ENCODE measurements at places on chromosomes 6 and 20.

DNA sequence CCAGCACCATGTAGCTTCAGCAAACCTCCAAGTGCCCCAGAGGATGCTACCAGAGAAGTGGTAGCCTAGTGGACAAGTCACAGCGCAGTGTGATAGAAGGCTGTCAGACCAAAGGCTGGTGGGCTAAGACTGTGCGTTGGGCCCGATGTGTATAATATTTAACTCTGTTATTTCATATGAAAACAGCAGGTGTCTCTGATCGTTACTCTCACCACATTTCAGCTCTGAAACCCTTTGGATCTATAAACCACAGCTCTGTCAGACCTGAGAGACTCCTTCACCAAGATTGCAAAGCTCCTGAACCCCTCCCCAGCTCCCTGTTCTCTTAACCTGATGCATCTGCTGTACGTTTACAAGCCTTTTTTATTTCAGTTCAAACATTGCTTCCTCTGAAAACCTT is 43.8 kb downstream of the ISM1 start:
- no peak for DNase-seq

DNA sequence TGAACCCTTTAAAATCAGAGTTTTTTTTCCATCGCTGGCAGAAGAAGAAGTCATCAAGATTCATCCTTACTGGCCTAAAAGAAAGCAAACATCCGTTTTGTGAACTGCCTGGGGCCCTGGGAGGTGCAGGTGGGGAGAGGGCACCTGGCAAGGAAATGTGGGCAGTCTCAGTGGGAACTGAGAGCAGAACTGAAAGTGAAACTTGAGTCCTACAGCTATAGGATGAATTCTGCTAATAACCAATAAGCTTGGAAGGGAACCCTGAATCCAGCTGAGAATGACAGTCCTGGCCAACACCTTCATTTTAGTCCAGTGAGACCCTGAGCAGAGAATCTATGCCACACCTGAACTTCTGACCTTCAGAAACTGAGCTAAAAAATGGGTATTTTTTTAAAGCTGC is 130.1 kb upstream of the ASCC3 start:
- DNase-seq = peak; percentile 13

GRCh38 chr20:20549704-20550103 is 162.7 kb downstream of the RALGAPA2 start:
- no peak for DNase-seq

GRCh38 chr20:58117944-58118343 is 110.5 kb downstream of the ANKRD60 start:
- no peak for DNase-seq

DNA sequence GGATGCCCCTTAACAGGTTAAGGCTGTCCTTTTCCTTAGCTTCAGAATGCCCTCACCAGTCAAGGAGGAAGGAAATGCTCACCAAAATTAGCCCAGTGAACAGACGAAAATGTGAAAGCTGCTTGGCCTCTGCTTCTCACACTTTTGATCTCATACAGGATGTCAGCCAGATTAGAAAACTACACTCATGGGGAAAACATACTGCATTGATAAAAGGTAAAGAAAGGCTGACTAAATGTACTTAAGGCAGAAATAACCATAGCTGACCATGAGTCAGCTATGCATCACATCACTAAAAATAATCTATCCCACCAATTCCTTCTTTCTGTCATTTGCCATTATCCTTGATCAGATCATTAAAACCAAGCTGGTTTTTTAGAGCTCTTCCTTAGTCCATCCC is 198.4 kb upstream of the TENT5A start:
- no peak for DNase-seq

DNA sequence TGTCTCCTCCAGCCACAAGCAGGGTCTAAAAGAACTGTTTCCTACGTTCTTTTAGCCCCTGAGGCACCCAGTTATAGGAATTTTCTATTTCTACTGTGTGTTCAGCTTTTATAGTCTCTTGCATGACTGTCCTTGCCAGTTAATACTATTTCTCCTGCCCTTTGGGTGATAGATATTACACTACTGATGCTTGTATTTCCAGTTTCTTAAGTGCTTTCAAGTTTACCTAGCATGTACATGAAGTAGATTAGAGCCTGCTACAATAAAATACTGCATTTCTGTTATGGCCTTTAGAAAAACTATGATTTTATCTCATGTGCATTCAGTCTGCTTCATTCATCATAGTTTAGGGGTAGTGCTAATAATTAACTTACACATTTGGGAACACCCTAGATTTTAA is 89.6 kb downstream of the FOXO3 start:
- DNase-seq = no peak

DNA sequence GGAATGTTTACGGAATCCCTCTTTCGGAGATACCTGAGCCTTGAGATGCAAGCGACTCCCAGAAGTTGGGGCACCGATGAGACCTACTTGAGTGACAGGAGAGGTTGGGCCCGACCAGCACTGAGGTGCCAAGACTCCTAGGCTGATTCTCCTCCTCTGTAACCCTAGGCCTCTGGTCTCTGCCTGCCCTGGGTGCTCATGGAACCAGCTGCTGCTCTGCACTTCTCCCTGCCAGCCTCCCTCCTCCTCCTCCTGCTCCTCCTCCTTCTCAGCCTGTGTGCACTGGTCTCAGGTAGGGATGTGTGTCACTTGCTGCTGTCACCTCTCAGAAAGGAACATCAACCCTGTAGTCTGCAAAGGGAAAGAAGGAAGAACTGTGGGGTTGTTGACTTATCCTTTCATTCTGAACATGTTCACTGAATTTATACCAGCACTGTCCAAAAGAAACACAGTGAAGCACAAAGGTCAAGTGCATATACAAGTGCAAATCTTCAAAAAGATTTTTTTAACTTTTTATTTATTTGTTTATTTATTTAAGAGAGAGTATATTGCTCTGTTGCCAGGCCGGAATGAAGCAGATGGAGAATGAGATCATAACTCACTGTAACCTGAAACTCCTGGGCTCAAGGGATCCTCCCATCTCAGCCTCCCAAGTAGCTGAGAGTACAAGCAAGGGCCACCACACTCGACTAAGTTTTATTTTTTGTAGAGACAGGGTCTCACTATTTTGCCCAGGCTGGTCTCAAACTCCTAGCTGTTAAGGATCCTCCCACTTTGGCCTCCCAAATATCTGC is 913 bp downstream of the BTN2A2 start:
- DNase-seq = peak; percentile 21

GRCh38 chr6:144546807-144547206 is 261.7 kb downstream of the UTRN start:
- DNase-seq = no peak

DNA sequence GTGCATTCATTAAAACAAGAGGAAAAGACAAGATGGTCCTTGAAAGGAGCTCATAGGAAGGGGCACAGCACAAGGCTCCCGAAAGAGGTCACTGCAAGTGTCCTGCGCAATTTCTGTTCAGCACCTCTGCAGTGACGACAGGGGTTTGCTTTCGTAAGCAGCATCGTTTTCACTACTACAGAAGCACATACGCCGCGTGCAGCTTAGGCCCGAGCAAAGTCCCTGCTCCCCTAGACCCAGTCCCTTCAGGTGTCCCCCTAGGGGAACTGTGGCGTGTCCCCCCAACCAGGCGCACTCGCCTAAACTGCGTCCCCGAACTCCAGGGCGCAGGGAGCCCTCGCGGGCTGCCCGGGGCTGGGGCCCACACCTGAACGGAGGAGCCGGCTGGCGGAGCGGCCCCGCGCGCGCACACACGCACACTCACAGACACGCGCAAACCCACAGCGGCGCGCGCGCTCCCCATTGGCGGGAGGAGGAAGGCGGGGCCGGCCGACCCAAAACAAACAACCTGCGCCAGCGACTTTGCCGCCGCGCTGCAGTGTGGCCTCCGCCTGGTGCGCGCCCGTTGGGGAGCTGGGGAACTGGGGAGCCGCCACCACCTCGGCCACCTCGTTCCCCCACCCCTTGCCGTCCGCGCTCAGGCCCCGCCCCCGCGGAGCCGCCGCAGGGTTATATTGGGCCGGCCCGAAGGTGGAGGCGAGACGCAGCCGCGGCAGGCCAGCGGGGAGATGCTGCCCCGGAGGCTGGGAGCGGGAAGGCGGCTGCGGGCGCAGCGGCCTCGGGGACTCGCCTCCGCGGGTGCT is at the start of gene FOXQ1:
TSS of gene FOXQ1 (plus strand) at position 699 of the 803 bp plus-strand sequence. CDS start 607 bp downstream, outside the sequence.
- DNase-seq = no peak

- no peak for DNase-seq
These were observed 91.1 kb downstream of the TXNDC5 start for GRCh38 chr6:7819431-7820015.

DNA sequence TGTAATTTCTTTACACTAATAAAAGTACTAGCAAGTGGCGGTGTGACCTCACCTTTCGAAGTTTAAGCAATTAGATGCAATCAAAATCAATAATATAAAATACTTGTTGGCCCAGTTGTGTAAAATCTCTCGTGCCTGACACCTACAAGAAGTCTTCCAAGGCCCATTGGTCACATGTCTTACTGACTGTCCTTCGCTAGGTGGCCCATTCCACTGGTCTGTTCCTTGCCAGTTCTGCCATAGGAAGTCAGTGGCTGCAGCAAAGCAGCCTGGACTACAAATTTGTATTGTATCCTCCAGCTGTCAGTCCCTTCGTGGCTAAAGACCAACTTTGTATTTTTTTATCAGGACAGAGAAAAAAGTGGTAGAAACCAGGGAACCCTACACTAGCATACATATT is 61.8 kb downstream of the CYB5R4 start:
- DNase-seq = no peak

GRCh38 chr20:3705970-3706739 is 6.2 kb downstream of the SIGLEC1 start:
- DNase-seq = no peak

- no peak for DNase-seq
These were observed 80.0 kb downstream of the CENPW start for GRCh38 chr6:126419901-126420300.

GRCh38 chr20:50518270-50518721 is 8.1 kb downstream of the PTPN1 start:
- DNase-seq = peak; percentile 63

GRCh38 chr6:140872885-140873284 is 1259.8 kb upstream of the GJE1 start:
- DNase-seq = no peak

DNA sequence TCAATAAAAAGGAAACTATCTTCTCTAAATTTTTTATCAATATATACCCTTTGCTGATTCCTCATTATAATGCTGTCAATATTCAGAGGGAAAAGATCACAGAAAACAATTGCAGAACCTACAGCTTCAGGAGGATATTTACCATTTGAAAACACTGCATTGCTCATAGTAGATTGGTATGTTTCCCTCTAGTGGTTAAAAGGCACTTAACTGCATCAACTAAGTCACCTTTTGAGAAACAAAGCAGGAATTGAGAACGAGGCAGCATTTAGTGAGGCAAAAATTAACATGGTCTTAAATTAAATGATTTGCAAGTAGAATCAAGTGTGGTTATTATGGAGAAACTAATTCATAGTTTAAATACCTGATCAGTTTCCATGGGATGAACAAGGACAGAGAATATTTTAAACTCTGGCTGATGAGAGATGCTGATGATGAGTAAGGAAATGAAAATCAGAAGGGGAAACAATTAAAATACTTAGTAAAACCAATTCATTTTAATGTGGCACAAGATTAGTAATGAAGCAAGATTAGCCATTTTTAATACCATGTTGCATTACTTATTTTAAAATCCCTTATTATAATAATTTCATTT is 642.1 kb downstream of the EPHA7 start:
- no peak for DNase-seq

DNA sequence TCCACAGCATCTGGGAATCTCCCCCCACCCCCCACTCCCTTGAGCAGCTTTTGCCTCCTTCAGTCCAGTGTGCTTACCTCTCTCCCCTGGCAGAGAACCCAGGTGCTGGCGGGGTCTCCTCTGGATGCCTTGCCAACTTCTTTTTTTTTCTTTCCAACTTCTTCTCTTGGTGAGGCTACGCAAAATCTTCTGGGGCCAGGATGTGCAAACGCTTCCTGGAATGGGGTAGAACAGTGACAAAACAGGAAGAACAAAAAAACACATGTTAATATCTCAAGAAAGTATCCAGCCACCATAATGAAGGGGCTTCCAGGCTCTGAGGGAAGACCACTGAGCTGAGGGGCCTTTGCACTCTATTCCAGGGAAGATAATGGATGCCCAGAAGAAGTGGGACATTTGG is 53.9 kb upstream of the DDR1 start:
- no peak for DNase-seq

DNA sequence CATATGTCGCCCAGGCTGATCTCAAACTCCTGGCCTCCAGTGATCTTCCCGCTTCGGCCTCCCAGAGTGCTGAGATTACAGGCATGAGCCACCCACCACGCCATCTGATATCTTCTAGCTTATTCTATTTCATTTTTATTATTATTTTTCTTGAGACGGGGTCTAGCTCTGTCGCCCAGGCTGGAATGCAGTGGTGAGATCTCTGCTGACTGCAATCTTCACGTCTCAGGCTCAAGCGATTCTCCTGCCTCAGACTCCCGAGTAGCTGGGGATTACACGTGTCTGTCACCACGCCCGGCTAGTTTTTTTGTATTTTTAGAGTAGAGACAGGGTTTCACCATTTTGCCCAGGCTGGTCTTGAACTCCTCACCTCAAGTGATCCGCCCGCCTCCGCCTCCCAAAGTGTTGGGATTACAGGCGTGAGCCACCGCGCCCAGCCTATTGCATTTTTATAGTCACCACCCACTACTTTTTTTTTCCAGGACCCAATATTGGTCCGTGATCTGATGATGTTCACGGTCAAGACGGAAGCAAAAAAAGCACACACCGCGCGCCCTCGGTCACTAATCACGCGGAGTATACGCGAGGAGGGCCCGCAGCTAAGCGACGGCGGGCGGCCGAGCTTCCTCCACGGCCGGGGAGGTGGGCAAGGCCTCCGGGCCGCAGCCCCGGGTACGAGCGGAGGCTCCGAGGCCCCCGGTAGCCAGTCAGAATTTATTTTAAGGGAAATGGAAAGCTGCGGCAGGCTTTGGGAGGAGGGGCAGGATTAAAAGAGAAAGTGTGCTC is 1.1 kb upstream of the LSM14B start:
- DNase-seq = no peak

GRCh38 chr6:165843568-165844113 is 180.6 kb upstream of the PDE10A start:
- DNase-seq = no peak

DNA sequence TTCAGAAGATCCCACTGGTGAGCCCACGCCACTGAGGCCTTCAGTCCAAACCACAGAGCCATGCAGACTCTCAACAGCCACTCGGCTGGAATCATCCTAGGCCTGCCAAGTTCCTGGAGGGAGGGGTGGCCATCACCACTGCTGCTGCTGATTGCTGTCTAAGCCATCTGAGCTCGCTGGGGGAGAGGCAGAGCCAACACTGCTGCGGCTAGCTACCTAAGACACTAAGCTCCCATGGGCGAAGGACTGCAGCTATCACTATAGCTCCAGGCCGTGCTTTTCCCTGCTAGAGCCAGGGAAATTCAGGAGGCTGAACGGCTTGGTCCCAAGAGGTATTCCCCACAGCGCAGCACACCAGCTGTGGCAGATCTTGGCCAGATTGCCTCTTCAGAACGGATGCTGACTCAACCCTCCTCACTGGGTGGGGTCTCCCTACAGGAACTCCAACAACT is 73.6 kb downstream of the TBC1D32 start:
- DNase-seq = no peak

GRCh38 chr6:3843379-3844096 is 5.6 kb upstream of the FAM50B start:
- no peak for DNase-seq
